ENCODE measurements at places on chromosomes 4 and X.

- no peak for DNase-seq
Measured at GRCh38 chr4:24880186-24880585, 32.7 kb downstream of the CCDC149 start.

GRCh38 chr4:61397174-61397573, 197.0 kb downstream of the ADGRL3 start:
- DNase-seq = no peak

DNA sequence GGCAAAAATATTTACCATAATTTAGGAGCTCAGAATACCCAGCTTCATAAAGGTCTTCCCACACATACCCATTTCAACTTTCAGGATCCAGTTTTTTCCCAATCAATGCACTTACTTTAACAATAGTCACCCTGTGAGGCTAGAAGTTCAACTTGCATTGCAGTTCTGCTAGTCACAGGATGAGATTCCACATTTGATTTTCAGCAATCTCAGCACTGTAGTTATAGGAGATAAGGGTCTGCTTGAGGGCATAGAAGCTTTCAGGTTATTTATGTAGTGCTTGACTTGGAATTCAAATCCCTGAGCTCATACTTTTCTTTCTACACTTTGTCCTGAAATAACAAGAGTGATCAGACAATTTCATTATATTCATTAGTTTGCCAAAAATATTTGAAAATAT, 78.3 kb upstream of the IL2 start:
- no peak for DNase-seq

DNA sequence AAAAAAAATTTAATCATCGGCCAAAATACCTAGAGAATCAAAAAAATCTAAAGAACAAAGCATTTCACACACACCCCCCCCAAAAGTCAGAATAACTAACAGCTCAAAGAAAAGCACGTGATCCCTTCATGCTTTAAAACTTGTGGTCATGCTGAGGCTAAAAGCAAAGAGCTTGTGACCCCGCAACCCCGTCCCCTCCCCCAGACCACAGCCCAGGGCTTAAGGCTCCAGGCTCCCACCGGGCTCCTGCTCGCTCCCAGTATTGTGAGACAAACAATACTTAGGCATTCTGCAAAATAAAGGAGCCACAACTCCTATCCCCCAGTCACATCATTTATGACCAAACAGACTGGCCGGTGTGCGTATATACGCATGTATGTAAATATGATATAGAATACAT, 62.1 kb upstream of the CCDC160 start:
- peak; percentile 75 for DNase-seq

DNA sequence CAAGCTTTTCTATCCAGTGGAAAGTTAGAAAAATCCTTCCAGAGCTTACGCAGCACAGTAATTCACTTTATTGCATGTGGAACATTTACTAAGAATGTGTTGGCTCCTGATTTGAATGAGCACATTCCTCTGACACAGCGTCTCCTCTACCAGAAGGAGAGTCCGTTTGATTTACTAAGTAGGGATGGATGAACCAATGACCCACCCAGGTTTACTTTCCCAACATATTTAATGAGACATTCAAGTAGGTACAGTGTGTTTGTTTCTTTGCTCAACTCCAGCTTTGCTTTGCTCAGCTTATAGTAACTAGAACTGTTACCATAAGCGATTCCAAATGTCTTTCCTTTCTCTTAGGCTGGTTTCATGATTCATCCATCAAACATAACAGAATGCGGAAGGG, 161.7 kb downstream of the SMARCA1 start:
- DNase-seq = no peak

All from cerebellar cortex (tissue), 1 donor.